Activated CD4-positive, CD25-positive, alpha-beta regulatory T cell treated with anti-CD3 and anti-CD28 coated beads, Interleukin-2, amount 50 U/mL, for 72 hours (primary cell): ENCODE measurements at places on chromosomes 4 and X.

- no peak for DNase-seq
These were observed 51.3 kb upstream of the EGFL6 start for GRCh38 chrX:13518126-13518525.

GRCh38 chr4:35534962-35535361 is 709.4 kb downstream of the ARAP2 start:
- DNase-seq, result no peak

GRCh38 chr4:54090804-54091623 is 8.9 kb upstream of the GSX2 start:
- no peak for DNase-seq

DNA sequence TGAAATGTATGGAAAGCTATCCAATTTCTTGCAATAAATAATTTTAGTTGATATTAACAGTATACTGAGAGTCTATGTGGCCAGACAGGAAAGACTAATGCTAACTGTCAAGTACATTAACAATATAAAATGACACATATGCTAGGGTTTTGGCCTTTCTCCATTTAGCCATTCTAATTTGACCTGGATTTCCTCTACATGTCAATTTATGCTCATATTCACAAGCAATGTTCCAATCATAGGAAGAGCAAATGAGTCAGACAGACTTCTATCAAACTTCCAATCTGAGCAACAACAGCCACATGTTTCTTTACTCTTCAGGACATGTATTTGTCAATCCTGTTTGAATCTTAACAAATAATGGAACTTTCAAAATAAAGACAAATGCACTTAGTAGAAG is 53.6 kb downstream of the CORIN start:
- DNase-seq, result no peak

DNA sequence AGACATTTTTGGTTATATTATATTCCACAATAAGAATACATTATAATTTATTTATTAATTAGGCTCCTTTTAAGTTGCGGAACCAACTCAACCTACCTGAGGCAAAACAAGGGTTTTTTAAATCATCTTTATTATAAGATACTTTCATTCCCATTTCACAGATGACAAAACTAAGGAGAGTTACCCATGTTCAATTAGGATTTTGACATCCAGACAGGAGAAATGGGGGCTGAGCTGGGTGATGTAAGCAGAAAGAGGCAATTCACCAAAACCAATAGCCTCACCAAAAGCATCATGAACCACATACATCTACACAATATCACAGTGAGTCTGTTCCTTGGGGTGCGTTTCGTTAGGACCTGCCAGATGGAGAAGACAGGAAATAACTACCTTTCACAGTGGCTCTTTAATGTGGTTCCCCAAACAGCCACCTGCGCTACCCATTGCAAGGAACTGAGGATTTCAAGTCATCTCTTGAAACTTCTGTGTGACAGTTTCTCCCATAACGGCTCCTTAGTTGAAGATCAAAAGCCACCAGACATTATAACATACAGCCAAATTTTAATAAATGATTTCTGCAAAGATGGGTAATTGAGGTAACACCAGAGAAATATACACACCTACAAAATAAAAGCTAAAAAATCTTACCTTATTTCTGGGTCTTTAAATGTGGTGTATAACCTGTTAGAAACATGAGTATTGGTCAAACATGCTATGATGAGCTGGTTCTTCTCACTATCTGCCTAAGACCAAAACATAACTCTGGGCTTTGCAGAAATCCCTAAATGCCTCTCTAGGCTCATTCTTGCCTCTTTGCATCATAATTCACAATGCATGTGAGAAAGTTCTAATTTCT is 190.6 kb upstream of the LEF1 start:
- DNase-seq, result no peak

- DNase-seq, result no peak
These were observed 2.4 kb upstream of the FGB start for GRCh38 chr4:154560419-154560801.

- no peak for DNase-seq
These were observed 2.3 kb upstream of the FOXP3 start for GRCh38 chrX:49266523-49267445.

- no peak for DNase-seq
These were observed 378.7 kb downstream of the C4orf33 start for GRCh38 chr4:129474698-129475097.

GRCh38 chrX:70720721-70721120 is 187.8 kb downstream of the TEX11 start:
- DNase-seq, result no peak

- no peak for DNase-seq
These were observed 6.1 kb downstream of the SLC7A11 start for GRCh38 chr4:138236037-138236436.

- no peak for DNase-seq
These were observed 192.8 kb downstream of the BCOR start for GRCh38 chrX:39904816-39905537.

- no peak for DNase-seq
These were observed 55.5 kb downstream of the LUZP4 start for GRCh38 chrX:115344885-115345614.

GRCh38 chrX:130336531-130336930 is 3.2 kb upstream of the SLC25A14 start:
- DNase-seq, result no peak

DNA sequence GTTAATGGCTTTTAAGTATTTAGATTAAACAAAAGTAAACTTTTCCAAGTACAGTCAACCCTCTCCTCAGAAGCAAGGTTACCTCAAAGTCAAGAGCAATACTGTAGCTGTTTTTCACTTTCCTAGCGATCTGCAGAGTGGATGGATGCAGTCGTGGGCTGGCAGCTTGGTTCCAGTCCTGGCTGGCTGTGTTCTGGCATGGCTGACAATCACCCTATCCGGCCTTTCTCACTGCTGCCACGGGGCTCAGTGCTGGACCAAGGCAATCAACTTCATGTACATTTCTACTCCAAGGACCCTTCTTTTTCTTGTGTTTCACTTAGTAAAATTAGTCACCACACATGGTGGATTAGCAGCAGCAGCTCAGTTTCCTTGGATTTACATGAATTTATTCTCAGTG is 208.3 kb downstream of the GABRB1 start:
- no peak for DNase-seq

DNA sequence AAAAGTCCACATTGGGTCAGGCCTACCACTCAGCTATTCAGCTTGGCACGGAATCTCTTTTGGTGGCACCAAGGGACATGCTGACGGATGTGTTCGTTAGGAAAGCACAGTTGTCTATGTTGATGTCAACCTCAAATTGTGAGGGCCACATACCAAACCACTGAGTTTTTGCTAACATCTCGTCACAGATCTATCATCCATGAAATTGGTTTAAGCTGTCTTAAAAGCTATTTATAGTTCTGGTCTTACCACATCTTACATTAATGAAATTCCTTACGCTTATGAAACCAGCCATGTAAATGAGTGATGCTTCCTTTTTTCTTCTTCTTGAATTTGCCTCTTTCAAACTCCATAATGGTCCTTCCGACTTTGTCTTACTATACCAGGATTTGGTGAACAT is 101.5 kb downstream of the MGST2 start:
- no peak for DNase-seq

DNA sequence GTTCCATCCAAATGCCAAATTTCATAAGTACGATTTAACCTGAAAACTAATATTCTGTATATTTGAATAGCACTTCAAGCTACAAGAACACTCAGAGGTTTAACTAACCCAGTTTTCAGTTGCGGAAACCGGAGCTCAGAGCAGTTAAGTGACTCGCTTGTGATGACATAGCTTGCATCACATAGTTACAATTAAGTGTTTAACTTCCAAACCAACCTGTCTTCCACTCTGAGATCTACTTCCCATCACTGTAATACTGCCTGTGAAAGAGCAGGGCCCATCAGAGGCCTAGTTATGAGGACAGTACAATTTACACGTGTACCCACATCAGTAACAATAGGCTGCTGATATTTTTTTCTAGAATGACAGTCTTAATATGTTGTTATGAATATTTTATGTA is 120.3 kb downstream of the MAD2L1 start:
- no peak for DNase-seq

- no peak for DNase-seq
These were observed 617.1 kb upstream of the INTU start for GRCh38 chr4:127015667-127016117.

DNA sequence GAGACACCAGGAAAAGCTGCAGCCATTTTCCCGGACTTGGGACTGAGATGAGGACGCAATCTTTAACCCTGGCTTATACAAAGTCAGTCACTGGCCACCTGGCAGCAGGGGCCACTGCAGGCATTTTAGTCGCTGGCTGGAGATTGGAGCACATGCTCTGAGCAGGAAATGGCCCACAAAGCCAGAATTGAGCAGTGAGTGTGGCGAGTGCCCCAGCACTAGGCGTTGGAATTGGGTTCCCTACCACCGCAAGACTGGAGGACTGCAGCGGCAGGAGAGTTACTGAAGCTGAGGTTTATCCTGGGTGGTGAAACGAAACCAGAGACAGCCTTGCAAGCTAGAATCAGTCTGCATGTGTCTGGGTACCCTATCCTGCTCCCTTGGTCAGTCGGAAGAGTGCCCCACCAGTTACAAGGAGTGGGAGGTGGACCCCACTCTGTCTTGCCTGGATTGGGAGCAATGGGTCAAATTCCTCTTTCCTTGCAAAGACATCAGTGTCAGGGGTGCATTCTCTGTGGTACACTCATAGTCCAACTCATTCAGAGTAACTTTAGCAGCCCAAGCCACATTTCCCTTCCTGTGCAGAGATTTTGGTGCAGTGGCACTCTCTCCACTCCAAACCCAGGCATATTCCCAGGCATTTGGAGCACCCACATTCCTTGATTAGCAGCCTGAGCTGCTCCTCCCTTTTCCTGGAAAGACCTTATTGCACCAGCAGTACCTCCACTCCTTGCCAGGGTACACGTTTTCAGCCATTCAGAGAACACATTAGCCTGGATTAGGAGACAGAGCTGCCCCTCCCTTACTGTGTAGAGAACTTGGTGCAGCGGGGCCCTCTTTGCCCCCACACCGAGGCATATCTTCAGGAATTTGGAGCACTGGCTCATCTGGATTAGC is 36.7 kb upstream of the PLK4 start:
- DNase-seq, result no peak

DNA sequence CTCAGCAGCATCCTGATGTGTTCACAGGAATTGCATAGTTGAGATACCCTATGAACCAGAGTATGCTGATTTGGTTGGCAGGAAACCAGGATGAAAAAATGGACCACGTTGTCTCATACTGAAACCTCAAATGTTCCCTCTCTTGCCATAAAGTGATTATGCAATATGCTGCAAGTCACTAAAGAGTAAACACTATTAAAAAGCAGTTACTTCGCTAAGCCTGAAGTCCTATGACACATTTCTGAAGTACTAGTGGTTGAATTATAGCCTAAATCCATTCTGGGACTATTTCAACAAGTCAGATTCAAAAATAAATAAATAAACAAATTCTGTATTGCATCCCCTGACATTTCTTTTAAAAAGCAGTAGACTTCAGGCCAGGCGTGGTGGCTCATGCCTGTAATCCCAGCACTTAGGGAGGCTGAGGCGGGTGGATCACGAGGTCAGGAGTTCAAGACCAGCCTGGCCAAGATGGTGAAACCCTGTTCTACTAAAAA is 106.0 kb upstream of the NAP1L5 start:
- DNase-seq, result no peak
